ENCODE measurements at places on chromosomes 6 and 20. TPM values are rescaled to one million over a fixed set of nuclear protein-coding genes. Genes with fewer than 3 reads are reported as not detected.

DNA sequence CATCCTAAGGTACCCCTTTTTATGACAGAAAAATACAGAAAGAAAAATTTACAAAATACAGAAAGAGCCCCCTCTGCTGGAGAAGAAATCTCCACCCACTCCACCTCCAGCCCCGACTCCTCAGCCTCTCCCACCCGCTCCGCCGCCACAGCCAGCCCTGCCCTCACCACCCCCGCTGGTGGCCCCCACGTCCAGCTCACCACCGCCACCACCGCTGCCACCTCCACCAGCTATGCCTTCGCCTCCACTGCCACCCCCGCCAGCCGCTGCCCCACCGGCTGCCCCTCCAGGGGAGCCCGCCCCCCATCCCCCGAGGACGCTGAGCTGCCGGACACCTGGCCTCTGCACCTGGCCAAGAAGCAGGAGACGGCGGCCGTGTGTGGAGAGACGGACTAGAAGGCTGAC is 17.7 kb downstream of the WFDC2 start:
- H3K4me1 ChIP-seq: no peaks in the 10 kb centered on the region
- no peak overlapping the region for H3K27ac ChIP-seq
- H3K4me3 ChIP-seq: no peak overlapping the region
- H3K36me3 ChIP-seq: no peaks in the 10 kb centered on the region

Gene PLA2G7
- total RNA-seq: not detected

DNA sequence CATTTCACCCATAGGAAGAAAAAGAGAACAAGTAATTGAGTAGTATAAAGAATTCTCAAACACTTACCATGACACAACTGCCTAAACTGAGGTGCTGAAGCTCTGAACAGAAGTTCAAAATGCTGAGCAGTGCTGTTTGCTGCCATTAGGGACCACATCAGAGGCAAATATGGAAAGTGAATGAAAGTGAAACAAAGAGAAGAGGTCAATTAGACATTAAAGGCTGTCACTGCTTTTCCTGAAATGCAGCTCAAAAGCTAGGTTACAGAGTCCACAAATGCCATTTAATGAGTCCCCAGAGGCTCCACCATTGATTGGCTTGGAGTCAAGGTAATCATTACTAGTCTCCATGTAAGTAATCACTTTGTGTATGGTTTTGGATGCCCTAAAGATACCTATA is 46.1 kb downstream of the POU3F2 start:
- H3K27me3 ChIP-seq: no peaks in the 10 kb centered on the region
- H3K27ac ChIP-seq: no peak overlapping the region
- no peak for DNase-seq
- H3K4me1 ChIP-seq: peaks cover 6% of the 10 kb centered on the region
- peaks cover 4% of the 10 kb centered on the region for H3K36me3 ChIP-seq
- no peak overlapping the region for H3K4me3 ChIP-seq

- H3K27me3 ChIP-seq: peaks cover 16% of the 10 kb centered on the region
- no peak for DNase-seq
- no peaks in the 10 kb centered on the region for H3K36me3 ChIP-seq
- H3K4me3 ChIP-seq: no peak overlapping the region
- H3K4me1 ChIP-seq: no peaks in the 10 kb centered on the region
Observed at GRCh38 chr6:170255426-170256125, 35.3 kb downstream of the DLL1 start.

Gene SIRPD
- 0.15 TPM for total RNA-seq

- peak; percentile 61 for DNase-seq
- H3K27ac ChIP-seq: no peak overlapping the region
- H3K27me3 ChIP-seq: peaks cover 14% of the 10 kb centered on the region
- H3K4me1 ChIP-seq: no peaks in the 10 kb centered on the region
- no peak overlapping the region for H3K4me3 ChIP-seq
Observed at GRCh38 chr6:131923356-131923755, 27.8 kb downstream of the CCN2 start.

All from activated CD4-positive, alpha-beta memory T cell treated with anti-CD3 and anti-CD28 coated beads, Interleukin-2, amount 10 ng/mL, durations not matched to agents 7 days and 5 days (primary cell).